Esophagus squamous epithelium (tissue), 5 donors: ENCODE measurements at places on chromosomes 5 and 9.

- DNase-seq, result no peak
Measured at GRCh38 chr5:79001471-79001870, 16.4 kb upstream of the ARSB start.

DNA sequence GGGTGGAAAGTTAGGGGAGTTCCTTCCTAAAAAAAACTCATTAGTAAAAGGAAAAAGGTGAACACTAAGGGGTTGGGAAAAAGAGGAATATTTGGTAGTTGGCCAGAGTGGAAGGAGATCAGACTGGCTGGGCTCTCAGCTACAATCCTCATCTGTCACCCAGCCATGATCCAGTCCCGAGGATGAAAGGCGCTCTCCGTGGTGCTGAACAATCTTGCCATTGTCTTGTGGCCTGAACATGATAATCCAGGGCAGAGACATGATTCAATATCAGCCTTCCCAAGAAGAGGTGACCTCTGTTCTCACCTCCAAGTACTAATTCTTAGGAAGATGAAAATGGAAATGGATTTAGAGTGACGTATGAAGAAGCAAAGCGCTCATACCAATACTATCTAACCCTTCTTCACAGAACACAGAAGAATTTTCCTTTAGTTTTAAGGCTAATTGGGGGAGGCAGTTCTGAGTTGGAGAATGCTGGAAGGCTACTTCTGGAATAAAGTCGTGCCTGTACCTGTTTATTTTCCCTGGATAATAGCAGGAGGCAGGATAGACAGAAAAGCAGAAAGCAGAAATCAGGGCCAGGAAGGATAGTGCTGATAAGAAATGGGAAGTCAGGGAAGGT, 36.6 kb upstream of the MYORG start:
- DNase-seq, result no peak

GRCh38 chr5:95241161-95241560, 43.7 kb downstream of the MCTP1 start:
- no peak for DNase-seq

- DNase-seq, result no peak
Measured at GRCh38 chr9:34190996-34191892, 12.4 kb downstream of the UBAP1 start.

- no peak for DNase-seq
Measured at GRCh38 chr5:76790632-76791290, 28.1 kb upstream of the F2RL1 start.

- no peak for DNase-seq
Measured at GRCh38 chr9:85716031-85716877, 25.5 kb downstream of the AGTPBP1 start.

DNA sequence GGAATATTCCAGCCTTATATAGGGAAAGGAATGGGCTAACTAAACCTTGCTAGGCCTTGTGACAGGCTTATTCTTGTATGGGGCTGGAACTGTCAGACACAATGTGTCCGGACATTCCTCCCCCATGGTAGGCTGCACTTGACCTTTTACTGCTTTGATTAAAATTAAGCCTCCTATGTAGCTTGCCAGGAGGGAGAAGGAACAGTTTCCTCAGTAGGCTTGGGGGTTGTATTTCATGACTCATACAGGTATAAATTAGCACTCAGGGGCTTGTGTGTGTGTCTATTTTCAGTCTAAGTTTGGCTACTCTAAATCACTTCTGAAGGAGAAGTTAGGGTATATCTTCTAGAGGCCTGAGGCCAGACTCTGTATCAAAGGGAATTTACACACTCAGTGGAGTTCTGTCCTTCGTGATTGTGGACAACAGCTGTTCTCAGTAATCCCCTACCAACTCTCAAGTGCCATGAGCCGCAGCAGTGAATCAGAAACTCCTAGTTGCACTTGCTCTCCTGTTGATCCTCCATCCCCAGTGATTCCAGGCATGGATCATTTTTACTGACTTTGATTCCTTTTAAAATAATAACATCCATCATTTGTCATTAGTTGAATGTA, 16.4 kb downstream of the ADAMTS16 start:
- no peak for DNase-seq

DNA sequence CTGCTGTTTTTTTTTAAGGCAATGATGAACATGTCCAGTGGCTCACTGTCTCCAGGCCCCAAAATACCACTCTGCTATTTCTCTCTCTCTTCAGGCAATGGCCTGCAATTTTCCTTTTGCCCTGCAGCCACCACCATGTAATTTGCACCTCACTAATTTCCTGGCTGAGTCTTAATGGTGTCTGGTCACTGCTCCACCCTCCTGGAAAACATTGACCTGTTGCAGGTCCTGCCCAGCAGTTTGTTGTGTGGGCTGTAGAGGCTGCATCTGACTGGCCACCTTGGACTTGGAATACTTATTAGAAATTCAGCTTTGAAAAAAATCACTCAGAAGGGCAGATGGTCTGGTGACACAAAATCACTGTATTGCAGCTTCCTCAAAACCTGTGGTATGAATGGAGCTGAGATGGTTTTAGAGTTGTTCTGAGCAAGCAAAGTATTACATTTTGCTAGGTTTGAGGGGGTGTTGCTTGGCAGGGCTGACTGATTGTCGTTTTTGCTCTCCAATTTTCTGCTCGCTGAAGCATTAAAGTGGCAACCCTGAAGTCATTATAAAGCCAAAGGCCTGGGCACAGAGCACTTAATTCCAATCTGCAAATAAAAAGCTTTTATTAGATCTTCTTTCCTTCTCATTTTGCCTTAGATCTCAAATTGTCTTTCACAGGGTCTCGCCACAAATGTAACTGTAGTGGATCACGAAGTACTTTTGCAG, 134.8 kb downstream of the TMEM174 start:
- no peak for DNase-seq

DNA sequence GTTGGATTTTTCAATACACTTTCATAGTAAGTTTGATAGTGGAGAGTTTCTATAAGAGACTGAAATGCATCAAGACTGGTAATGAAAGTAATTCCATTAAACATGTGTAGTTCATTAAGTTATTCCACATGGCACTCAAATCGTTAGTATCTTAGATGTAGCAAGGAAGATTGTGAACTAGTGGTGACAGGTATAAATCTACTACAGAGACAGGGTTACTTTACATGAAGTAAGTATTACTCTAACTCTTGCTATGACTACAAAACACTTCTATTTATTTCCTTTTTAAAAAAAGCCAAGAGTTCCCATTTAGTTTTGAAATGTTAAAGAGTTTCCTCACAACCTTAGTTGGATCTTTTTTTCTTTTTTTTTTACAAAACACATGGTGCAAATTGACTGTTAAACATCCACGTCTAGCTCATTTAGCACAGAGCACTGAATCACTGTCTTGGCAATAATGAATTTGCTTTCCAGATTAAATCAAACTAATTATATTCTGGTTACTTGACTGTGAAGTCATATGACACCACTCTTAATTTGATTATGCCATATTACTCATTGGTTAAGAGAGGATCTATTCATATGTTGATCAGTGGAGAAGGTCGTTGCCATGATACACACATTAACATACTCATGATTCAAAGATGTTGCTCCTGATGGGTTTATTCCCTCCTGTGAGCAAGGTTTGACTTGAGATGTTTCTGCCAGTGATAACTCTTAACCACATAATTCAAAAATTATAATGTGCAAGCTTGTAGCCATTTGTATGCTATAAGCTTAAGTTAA, 644.8 kb downstream of the EFNA5 start:
- DNase-seq, result no peak

GRCh38 chr9:70949239-70949638, 172.2 kb downstream of the TRPM3 start:
- DNase-seq, result no peak

GRCh38 chr9:100739666-100740065, 161.8 kb downstream of the CAVIN4 start:
- DNase-seq, result no peak

DNA sequence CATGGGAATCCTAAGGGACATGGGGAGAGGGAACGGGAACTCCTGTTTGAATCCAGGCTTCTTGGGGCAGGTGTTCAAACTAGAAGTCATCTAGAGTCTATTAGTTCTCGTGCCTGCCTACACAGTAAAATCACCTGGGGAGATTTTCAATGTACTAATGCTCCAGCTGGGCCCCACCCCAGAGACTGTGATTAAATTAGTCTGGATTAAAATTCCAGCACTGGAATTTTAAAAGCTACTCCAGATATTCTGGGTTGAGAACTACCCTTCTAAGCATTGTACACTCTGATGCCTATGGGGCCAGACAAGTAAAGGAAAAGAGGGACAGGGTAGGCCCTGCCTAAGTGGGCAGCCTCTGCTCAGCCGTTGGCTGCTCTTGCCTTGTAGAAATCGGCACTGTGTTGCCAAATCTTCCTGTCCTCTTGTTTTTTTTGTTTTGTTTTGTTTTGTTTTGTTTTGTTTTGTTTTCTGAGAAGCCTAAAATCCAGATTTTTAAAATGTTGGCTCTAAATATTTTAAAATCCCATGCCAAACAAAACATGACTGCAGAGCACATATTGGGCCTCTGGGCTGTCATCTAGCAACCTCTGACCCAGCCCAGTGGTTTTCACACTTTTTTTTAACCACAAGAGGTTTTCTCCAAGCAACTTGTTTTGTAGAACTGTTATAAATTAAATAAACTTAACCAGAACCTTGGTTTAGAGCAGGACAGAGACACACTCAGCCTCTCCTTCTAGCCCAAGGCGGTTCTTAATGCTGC, 29.0 kb downstream of the ADRB2 start:
- no peak for DNase-seq

GRCh38 chr5:59905188-59905587, 11.7 kb upstream of the PDE4D start:
- no peak for DNase-seq

DNA sequence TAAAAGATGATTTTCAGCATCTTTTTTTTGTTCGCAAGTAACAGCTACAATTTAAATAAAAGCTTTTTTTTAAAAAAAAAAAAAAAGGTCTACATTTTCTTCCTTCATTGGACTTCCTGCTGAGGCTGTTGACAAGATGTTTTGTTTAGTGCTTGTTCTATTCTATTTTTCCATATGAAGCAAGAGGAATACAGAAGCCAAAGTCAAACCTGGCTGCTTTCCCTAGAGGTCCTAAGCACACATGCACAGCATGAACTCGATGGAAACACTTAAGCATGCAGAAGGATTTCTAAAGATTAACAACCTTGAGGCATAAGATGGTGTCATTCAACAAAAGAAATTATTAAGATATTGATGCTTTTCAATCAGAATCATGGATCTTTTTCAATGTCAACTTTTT, 105.1 kb downstream of the ADCY2 start:
- no peak for DNase-seq

DNA sequence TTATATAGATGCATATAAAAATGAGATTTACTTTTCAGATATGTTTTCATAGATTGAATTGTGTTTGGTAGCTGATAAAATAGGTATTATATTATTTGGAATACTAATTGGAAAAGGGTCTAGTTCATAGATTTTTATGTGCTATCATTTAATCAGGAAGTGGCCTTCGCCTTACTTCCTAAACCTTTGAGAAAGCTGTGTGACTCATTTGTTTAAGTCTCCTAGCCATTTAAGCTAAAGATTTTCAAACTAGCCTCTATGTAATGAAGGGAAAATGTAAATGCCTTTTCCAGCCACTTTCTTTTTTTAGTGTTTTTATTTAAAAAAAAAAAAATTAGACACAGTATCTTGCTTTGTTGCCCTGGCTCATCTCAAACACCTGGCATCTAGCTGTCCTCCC, 97.5 kb downstream of the DMXL1 start:
- DNase-seq, result no peak
